ENCODE measurements at places on chromosomes 4 and X. TPM values are rescaled to one million over a fixed set of nuclear protein-coding genes. Genes with fewer than 3 reads are reported as not detected.

XPNPEP2 gene
- total RNA-seq: not detected

SRPK3 gene
- total RNA-seq: not detected

SHISA3 gene
- total RNA-seq: 0.65 TPM

MAGEA2 gene
- not detected for total RNA-seq

PDE6B gene
- 1.5 TPM for total RNA-seq

SYNPO2 gene
- total RNA-seq: 0.65 TPM

ZFP42 gene
- total RNA-seq: not detected

Data from vein endothelial cell (primary cell).